NCI-H345 (cell line): ENCODE measurements at places on chromosomes 7 and 10.

- DNase-seq, result no peak
Observed at GRCh38 chr7:21146642-21147423, 281.1 kb upstream of the SP4 start.

DNA sequence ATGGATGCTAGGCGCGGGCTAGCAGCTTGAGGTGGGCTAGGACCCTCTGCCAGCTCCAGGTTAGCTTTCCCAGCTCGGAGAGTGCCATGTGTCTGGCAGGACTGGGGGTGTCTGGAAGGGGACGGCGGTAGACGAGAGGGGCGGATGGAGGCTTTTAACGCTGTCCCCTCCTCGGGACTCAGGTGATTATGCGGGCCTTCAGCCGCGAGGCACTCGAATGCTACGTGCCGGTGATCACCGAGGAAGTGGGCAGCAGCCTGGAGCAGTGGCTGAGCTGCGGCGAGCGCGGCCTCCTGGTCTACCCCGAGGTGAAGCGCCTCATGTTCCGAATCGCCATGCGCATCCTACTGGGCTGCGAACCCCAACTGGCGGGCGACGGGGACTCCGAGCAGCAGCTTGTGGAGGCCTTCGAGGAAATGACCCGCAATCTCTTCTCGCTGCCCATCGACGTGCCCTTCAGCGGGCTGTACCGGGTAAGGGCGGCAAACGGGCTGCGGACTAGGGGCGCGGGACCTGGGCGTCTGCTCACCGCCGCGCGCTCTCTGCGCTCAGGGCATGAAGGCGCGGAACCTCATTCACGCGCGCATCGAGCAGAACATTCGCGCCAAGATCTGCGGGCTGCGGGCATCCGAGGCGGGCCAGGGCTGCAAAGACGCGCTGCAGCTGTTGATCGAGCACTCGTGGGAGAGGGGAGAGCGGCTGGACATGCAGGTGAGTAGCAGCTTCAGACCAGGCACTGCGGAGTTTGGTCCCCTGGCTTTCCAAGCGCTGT lies 1.1 kb downstream of the CYP26A1 start:
- DNase-seq, result no peak

GRCh38 chr10:113751181-113751732 lies at the start of gene PLEKHS1:
Gene PLEKHS1 (plus strand): TSS chr10:113751682. CDS start chr10:113755278, 3,596 bp downstream.
- no peak for DNase-seq

- no peak for DNase-seq
Observed at GRCh38 chr10:18204039-18204835, 64.0 kb downstream of the CACNB2 start.
